ENCODE measurements at places on chromosomes 7 and 10.

DNA sequence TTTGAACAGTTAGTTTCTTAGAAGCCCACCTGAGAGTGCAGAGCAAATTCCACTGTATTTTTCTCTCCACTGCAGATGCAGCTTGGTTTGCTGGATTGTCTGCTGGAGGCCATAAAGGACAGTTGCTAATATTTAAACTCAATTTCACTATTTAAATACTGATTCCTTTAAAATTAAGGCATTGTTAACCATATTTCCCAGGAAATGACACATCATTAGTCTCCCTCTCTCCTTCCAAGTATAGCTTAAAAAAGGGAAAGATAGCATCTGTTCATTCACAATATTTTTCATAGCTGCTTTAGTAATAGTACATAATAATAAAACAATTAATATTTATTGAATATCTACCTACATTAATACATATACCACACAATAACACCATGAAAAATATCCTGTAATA is 252.9 kb downstream of the HGF start:
- no peak for DNase-seq

- DNase-seq, result peak; percentile 41
These were observed 1089.5 kb upstream of the LRRN3 start for GRCh38 chr7:110001254-110001938.

DNA sequence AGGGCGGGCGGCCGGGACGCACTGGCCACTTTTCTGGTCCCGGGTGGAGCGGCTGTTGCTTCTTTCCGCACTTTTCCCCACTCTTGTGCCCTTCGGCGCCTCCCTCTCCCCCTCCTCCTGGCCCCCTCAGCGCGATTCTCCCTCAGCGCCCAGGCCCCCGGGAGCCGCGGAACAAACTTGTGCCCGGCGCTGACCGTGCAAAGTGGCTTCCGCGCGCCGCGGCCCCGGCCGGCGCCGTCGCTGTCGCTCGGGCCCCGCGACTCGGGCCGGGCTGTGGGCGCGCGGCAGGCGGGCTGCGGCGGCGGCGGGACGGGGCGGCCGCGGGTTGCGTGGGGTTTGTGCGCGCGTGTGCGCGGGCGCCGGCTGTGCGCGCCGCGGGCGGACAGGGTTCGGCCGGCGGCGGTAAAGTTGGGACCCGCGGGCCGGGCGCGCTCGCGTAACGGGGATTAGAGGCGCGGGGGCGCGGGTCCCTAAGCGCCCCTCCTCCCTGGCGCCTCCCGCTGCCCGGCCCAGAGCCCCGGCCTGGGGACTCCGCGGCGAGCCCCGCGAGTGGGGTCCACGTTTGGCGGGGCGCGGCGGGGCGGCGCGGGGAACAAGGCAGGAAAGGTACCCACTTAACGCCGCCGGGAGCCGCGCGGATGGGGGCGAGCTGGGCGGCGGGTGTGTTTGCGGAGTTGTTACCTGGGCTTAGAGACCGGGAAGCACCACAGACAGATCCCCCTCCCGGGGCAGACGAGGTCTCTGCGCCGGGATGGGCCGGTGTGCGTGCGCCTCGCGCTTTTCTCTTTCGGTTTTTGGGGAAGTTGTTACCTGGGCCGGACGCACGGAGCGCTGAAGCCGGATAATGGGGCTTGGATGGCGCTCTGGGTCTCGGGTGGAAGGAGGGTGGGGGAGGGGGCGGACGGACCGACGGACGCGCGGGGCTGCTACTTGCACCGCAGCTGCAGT is 860 bp downstream of the ZEB1 start:
- no peak for DNase-seq

- no peak for DNase-seq
These were observed 74.2 kb downstream of the RAB18 start for GRCh38 chr10:27578316-27578715.

DNA sequence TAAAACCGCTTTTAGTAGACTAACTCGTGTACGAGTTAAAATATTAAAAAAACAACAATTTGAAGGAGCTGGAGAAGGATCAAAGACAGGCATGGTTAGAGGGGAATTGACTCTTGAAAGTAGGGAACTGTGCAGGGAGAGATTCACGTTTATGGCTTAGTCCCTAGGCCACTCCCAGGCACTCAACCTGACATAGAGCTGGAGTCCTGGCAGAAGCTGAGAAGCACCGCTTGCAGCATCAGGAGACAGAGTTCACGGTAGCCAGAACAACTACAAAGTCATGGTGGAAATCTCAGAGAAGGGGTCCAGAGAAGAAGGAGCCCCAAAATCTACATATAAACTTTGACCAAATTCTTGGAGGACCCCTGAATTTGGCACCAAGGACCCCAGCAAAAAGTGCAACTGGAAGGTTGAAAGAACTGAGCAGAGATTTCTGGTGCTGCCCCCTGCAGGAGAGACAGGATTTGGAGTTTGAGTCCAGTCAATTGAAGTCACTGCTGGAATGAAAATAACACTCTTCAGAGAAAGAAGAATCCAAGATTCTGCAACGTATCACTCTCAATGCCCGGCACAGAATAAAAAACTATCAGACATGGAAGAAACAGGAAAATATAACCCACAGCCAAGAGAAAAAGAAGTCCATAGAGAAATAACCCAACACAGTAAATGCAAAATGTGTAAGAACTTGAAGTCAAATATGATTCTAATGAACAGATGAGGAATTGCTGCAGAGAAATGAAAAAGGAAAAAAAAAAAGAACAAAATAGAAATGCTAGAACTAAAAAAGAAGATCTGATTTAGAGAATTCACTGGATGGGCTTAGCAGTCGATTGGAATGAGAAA is 493.3 kb upstream of the PODXL start:
- no peak for DNase-seq

- DNase-seq, result no peak
These were observed 263.1 kb downstream of the MAD1L1 start for GRCh38 chr7:1969459-1970284.

DNA sequence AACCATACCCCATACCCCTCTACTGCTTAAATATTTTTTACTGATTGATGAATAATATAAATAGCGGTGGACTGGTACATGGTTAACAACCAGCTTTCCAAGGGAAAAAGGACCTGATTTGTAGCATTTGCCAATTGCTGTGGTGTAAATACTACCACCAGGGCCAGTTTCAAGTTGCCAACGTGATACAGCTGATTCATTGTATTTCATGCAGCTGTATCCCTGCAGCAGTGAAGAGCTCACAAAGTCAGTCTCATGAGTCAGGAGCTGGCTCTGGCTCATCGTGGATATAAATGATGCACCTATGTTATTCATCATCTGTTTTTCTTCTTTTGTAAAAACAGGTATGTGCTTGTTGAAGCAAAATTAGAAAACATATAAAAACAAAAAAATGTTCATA is 15.2 kb downstream of the CALML5 start:
- no peak for DNase-seq

GRCh38 chr7:117872561-117873309 is 506 bp downstream of the CTTNBP2 start:
- no peak for DNase-seq

- DNase-seq, result no peak
These were observed 723.5 kb upstream of the POM121L12 start for GRCh38 chr7:52311886-52312285.

All from astrocyte of the cerebellum (primary cell).